ENCODE measurements at places on chromosomes 4 and X.

DNA sequence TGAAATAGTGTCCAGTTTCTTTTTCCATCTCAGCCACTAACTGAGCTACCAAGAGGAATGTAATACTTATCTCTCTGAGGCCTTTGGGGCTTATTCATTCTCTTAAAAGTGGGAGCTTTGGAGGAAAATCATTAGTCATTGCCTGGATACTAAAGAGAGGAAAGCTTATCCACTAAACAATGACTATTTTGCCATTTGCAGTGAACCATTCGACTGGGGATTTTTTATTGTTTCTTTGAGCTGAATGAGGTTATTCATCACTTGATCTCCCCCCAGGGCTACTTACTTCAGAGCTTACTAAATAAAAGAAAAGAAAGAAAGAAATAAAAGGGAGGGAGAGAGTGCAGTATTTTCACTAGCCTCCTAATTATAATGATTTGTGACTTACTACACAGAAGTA lies 1329.5 kb upstream of the TENM3 start:
- DNase-seq = no peak

- DNase-seq = no peak
Observed at GRCh38 chr4:139300431-139301112, 733 bp upstream of the NAA15 start.

DNA sequence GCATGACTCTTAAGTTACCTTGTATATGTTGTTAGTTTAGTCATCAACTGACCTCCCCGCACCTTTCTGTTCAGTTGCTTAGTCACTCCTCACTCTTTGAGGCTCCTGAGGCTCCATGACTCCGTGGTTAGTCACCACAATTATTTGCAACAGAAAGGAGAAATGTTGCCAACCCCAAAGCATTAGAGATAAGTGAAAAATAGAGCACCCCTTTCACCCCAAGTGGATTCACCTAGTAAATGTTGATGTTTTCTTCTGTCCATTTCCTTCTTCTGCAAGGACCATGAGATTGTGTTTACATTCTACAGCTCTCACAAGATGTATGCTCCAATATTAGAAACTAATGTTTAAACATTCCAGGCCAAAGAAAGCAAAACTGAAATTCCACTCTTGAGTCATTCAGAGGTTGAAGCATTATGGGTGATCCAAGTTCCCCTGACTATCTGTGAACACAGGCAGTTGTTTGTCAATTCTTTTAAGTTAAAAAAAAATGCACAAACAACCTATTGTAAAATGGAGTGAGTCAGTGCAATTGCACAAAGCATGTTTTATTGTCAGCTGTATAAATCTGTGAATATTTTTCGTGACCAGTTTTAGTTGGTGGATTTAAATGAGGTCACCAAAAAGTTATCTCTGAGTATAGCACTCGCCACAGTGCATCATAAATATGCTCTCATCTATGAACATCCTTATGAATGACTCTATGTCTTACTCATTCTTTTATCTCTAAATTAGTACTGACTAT lies 552.4 kb upstream of the MAGEB2 start:
- DNase-seq = no peak

DNA sequence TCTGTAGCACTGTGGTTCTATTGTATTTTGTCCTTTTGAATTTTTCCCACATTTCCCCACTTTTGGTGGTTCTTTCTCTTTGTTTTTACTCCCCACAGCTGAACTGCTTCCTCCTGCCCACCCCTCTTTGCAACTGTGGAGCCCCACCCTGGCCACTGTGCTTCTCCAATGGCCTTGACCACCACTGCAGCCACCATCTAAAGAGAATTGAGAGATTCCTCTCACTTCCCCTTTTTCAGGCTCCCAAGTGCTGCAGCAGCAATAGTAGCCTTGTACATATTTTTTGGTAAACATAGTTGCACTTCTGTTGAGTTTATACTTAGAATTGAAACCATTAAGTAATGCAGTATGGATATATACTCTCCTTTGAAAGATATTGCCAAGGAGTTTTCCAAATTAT lies 51.3 kb upstream of the FRMPD3 start:
- DNase-seq = no peak

DNA sequence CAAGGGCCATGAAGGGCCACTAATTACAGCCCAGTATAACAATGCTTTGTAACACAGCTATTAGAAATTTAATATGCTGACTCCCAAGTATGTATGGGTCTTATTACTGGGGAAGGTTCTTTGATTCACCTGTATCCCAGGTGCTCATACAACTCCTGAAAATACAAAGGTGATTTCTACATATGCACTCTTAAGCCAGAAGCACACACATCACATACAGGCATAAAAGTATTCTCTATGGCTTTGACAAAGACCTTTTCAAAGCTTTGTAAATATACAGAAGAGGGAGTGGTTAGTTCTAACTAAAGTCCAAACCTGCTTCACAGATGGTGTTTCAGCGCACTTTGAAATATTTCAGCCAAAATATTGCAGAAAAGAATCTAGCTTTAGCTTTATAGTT lies 191.5 kb downstream of the SNCA start:
- DNase-seq = no peak

Measured in stimulated activated CD4-positive, alpha-beta T cell treated with anti-CD3 and anti-CD28 coated beads, Interleukin-12 subunit alpha, Interleukin-12 subunit beta, amount 100 ng/mL, for 24 hours (primary cell).